ENCODE measurements at places on chromosomes 11 and 22. TPM values are rescaled to one million over a fixed set of nuclear protein-coding genes. Genes with fewer than 3 reads are reported as not detected.

The LMO1 gene
- not detected for total RNA-seq

The TBX10 gene
- total RNA-seq = not detected

The FAM83F gene
- 2.1 TPM for total RNA-seq

The RFPL1 gene
- not detected for total RNA-seq

The MMP7 gene
- not detected for total RNA-seq

- no peak for DNase-seq
These were observed 19.4 kb upstream of the MYO18B start for GRCh38 chr22:25722626-25723025.

- no peak for DNase-seq
These were observed 286.6 kb downstream of the ETS1 start for GRCh38 chr11:128300785-128301184.

DNA sequence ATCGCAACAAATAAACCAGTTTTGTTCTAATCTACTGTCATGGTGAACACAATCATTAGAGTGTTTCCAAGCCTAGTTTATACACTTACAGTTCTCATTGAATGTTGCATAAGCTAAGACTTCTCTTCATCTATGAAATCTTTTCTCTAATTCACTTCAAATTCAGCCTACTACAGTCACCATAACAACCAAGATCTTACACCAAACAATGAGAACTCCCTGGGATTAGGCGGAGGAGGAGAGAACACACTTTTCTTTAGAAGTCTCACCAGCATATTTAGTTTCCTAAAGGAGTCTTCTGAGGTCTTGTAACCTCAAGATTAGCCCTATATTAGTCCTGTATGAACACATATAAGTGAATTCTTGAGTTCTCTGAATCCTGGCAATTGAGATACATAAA is 1889.7 kb downstream of the LRRC4C start:
- DNase-seq = no peak

- no peak for DNase-seq
These were observed 292.5 kb downstream of the TMEM135 start for GRCh38 chr11:87330187-87330601.

- DNase-seq = no peak
These were observed 192.1 kb downstream of the CTTN start for GRCh38 chr11:70590356-70590991.

- DNase-seq = no peak
These were observed 58.4 kb downstream of the PPFIBP2 start for GRCh38 chr11:7572001-7572712.

DNA sequence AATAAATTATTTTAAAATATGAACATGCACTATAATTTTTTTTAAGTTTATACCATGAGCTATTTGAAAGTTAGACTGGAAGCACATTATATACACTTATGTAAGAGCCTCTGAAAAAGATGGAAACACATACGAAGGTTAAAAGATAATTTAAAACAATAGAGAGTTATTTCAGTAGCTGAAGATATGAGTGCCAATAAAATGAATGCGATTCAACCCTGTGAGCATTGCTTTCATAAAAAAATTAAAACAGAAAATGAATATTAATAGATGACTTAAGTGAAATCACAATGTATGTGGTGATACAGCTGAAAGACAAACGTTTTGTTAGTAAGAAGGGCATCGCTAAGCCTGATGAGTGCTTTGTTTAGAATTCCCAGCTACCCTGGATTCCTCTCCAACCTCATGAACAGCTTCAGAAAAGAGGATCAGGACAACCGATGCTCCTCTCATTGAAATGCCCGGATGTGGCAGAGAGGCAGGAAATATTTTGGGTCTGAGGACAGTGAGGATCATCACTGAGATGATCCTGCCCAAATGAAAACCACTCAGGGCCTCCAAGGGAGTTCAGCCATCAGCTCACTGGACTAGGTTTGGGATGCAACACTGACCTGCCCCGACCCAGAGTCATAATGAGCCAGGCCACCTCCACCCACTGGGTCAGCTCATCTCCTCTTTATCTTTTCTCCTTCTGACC is 60.2 kb upstream of the TOP3B start:
- DNase-seq = no peak

GRCh38 chr11:81963018-81963417 is 770.6 kb downstream of the FAM181B start:
- DNase-seq = no peak

- peak; percentile 61 for DNase-seq
These were observed 667 bp downstream of the CD81 start for GRCh38 chr11:2377511-2378443.

- no peak for DNase-seq
These were observed 5.2 kb upstream of the OAF start for GRCh38 chr11:120205596-120206161.

DNA sequence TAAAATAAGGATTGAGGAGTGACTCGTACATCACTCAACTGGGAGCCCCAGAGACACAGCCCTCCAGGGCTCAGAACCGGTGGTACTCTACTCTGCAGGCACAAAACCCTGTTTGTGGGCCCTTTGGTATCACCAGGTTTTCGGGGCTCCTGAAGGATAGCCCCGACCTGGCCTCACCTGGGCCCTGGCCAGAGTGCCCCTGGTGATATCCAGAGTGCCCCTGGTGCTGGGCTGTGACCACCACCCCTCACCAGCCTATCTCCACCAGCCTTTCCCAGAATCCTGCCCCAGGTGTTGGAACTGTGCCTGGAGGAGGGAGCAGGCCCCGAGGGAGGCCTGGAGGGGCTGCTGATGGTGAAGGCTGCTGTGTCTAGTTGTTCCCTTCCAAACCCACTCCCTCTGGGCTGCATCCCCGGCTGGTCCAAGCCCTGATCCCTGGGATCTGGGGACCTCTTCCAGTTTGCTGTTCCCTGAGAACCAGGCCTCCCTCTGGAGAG is 2.2 kb upstream of the GGT5 start:
- no peak for DNase-seq

GRCh38 chr11:78990261-78990660 is 415.6 kb upstream of the NARS2 start:
- no peak for DNase-seq

Data from T-helper 17 cell (primary cell).